ENCODE measurements at places on chromosomes 6 and 20.
A peak's percentile ranks its signal among the peaks of the same experiment; 100 is the strongest.

DNA sequence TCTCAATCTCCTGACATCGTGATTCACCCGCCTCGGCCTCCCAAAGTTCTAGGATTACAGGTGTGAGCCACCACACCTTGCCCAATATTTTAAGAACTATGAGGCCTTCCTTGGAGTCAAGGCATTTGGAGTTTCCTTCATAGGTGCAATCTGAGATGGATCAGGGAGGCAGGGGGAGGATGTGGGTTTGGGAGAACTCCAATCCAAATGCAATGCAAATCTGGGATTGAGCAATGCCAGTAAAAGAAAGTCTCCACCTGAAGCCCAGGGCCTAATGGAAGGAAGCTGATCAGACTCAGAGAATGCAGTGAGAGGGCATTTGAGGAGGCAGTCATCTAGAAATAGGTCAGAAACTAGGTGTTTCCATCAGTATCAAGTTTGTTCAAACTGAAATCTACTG lies 21.2 kb downstream of the RSPH3 start:
- no peak for DNase-seq

- no peak for DNase-seq
Observed at GRCh38 chr20:18567739-18568091, 483 bp downstream of the SMIM26 start.

DNA sequence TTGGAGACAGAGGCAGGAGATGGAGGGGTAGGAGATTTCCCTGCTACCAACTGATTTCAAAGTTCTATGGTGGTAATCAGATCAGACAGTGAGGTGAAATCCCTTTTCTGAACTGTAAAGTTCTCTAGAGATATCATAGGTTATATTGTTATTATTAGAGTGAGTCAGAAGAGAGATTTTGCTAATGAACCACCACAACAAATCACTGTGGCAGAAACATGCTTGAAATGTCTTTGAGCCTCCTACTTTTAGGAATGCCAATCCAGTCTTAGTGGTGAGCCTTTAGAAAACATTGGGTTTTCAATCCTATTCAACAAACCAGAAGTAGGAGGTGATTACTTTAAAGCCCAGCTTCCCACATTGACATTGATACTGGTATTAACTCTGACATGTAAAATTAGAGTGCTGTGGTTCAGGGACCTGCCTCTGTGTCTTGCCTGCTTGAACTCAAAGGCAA lies 136.7 kb upstream of the CNR1 start:
- peak; percentile 10 for DNase-seq

- no peak for DNase-seq
Observed at GRCh38 chr20:13608066-13608465, 30.7 kb downstream of the TASP1 start.

DNA sequence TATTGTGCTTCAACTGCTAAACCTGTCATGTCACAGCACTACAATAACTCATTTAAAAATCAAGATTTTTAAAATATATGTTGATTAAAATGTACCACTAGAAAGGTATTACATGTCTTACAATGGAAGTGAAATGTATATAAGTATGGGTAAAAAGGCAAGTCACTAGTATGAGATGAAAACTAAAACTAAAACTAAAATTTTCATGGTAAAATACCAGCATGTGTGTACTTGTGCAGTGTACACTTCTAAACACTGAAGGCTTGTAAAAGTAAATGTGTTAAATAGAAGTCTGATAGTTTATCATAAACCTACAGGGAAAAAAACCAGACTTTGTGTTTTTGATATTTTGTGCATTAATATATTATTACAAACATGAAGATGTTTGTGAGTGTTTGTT lies 13.7 kb upstream of the TMEM244 start:
- DNase-seq: no peak

DNA sequence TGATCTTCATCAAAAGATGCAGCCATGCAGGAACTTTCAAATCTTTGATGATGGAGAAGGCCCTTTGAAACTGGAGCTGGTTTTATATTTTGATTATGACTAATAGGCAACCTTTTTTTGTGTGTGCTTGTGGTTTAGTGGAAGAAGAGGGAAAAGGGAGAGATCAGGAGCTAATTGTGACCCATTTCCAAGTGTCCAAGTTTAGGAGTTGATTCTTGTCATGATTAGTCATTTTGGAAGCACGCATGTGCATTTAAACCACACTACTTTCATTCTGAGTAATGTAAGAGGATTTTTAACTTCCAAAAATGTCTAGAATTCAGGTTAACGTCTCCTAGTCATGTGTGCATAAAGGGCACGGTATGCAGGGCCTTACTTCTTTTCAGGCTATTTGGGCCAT lies 3.5 kb downstream of the FOXO3 start:
- peak; percentile 93 for DNase-seq

Measured in non-pigmented ciliary epithelial cell (primary cell).